ENCODE measurements at places on chromosomes 7 and 10.

- no peak for DNase-seq
Measured at GRCh38 chr7:92614660-92615174, 24.5 kb upstream of the FAM133B start.

GRCh38 chr10:118017850-118018249 lies 28.9 kb downstream of the RAB11FIP2 start:
- DNase-seq: no peak

DNA sequence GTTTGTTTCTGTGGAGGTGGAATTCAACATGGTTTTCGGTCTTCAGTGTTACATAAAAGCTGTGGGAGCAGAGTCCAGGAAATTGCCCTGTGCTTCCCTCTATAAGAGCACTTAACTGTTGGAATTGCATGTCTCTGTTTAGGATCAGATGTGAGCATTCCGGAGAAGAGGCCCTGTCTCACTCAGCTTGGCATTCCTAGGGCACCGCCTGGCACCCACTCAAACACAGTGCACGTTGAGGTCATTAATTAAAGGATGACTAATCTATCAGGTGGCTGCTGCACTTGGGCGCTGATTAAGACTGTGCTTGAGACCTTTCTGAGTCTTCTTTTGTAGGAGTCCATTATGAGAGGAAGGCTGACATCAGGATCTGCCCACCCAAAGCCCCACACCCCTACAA lies 82.8 kb upstream of the VIPR2 start:
- no peak for DNase-seq

- no peak for DNase-seq
Measured at GRCh38 chr7:30898411-30898810, 13.2 kb upstream of the AQP1 start.
